Vagina (tissue), 2 donors: ENCODE measurements at places on chromosomes 6 and 20. TPM values are rescaled to one million over a fixed set of nuclear protein-coding genes. Genes with fewer than 3 reads are reported as not detected.

DNA sequence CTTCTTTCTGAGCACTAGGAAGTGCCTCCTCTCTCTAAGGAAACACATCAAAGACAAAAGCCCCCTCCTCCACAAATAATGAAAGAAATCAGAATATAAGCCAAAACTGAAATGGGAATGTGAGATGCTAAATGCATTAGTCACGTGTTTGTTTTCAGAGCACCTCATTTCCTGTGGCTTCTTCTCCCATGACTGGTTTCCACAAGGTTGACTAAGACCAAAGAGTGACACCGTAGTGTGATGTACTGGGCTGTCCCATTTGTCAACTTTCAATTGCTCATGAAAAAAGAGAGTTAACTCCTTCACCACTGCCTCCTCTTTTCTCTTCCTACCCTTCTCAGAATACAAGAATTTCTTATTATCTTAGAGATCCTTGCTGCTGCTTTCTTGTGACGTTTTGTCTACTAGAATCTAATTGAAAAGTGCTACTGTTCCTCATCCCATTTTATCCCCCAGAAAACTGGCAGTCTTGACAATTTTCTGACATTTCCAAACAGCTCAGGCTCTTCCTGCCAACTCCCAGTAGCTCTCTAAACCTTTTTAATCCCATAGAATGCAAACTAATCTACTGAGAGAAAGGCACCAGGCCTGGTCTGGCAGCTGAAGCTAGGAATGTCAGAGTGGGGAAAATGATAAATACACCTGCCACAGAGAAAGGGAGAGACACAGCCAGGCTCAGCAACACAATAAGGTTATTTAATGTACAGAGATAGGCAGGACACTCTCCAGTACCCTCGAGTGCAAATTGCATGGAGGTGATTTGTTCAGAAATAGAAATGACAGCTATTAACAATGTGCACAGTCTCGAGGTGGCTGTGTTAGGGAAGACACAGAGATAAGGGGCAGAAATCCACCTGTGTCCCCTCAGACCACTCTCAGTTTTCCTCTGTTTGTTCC lies 671.7 kb upstream of the NRSN1 start:
- DNase-seq, result no peak

DNA sequence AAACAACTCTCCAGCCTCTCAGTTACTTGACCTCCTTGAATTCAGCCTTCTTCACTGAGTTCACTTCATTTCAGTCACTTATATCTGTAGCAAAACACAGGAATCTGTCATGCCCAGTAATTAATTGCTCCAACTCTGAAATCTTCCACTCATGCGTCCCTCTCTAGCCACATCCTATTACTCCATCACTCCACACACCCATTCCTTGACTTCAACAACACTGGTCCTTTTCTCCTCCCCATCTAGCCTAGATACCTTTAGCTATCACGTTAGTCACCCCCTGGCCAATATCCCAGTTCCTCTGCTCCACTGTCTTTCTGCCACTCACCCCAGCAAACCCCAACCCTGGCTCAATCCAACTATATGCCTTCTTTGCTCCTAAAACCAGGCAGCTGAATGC lies 7.7 kb downstream of the ZHX3 start:
- no peak for DNase-seq

GRCh38 chr6:121697921-121698320 lies 262.5 kb downstream of the GJA1 start:
- no peak for DNase-seq

- DNase-seq, result no peak
Measured at GRCh38 chr6:14550822-14551221, 433.2 kb downstream of the CD83 start.

DNA sequence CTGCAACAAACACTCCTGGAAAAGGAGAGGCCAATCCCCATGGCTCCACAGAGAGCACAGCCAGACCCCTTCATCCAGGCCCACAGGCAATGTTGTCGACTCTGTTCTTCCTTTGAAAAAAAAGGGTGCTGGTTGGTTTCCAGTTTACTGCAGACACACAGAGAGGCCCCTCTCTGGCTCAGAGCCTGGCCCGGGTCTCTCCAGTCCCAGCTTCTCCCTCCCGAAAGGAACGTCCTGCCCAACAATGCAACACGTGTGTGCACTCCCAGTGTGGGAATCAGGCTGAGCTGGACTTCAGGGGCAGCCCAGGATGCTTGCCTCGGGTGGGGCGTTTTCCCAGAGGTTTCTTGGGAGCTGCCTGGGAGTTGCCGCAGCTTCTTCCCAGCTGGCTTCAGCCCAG lies 4.5 kb upstream of the NKAIN4 start:
- DNase-seq, result no peak

- DNase-seq, result peak; percentile 65
Measured at GRCh38 chr20:35093267-35093884, 769 bp upstream of the TRPC4AP start.

- no peak for DNase-seq
Measured at GRCh38 chr6:88662653-88663174, 300.7 kb downstream of the RNGTT start.

- no peak for DNase-seq
Measured at GRCh38 chr20:38194971-38195504, 30.0 kb upstream of the TGM2 start.

GRCh38 chr6:90468859-90469258 lies 118.0 kb downstream of the MAP3K7 start:
- no peak for DNase-seq

- no peak for DNase-seq
Measured at GRCh38 chr6:137589067-137589848, 95.1 kb upstream of the OLIG3 start.

- no peak for DNase-seq
Measured at GRCh38 chr6:166498661-166499349, 87.7 kb downstream of the RAMACL start.

DNA sequence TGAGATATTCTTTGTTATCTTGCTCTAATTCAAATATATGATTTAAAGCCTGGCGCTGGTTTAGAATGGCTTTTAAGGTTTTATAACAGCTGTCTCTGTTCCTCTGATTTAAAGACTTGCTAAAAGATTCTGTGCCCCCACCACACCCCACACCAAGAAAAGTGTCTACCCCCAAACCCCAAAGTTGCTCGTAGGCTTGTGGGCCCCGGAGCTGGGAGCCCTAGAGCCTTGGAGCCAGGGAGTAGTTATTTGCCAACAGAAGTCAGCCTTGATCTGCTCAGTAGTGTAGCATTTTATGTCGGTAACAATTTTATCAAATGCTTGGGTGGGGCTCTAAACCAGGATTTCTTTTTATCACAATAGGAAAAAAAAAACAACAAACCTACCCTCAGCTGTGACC lies 105.2 kb upstream of the TRAF3IP2 start:
- DNase-seq, result peak; percentile 81

GRCh38 chr6:25555188-25555587 lies 96.8 kb upstream of the SCGN start:
- no peak for DNase-seq

DNA sequence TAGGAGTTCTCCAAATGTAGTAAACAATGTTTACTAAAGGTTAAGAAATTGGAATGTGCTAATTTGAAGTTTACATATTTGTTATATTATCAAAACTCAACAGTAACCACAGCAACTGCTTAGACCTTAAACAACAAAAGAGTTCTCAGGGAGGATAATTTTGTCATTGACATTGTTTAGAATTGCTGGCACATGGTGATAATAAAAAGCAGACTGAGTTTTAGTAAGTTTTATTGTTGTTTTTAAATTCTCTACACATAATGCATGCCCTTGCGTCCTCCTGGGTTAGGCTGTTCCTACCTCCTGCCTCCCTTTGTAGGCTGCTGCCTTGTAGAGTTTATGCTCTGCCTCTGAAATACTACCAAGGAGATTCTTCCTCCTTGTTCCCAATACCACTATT lies 28.7 kb downstream of the LAMA4 start:
- no peak for DNase-seq

DNA sequence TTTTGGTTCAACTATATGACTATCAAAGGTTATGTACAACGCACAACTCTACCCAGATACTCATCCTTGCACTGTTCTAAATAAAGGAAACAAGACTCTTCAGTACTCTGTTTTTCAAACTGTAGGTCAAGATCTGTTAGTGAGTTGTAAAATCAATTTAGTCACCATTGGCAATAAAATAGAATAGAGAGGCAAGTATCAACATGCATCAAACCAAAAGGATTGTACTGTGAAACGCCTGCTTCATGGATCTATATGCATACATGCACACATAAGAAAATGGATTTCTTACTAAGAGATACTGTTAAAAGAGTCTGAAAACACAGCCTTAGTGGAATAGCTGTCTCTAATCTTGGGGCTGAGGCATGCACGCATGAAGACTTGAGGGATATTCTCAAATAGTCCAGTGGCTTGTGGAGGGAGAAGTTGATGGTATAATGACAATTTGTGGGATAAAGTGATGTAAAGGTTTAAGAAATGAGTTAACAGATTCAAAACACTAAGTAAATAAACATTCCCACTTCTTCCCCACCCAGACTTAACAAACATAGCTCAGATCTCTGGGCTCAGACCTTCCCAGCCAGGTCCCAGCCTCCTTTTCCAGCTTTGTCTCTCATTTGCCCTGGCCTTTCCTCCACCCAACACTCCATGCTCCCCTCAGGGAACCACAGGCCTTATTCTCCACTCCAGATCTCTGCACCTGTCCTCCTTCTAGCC lies 10.7 kb upstream of the LZTS3 start:
- DNase-seq, result no peak

LRRC73 gene
- not detected for total RNA-seq

DEFB124 gene
- not detected for total RNA-seq

TDRD6 gene
- total RNA-seq, result 0.49 TPM
